Osteocyte (in vitro differentiated cells): ENCODE measurements at places on chromosomes 6 and 20.

DNA sequence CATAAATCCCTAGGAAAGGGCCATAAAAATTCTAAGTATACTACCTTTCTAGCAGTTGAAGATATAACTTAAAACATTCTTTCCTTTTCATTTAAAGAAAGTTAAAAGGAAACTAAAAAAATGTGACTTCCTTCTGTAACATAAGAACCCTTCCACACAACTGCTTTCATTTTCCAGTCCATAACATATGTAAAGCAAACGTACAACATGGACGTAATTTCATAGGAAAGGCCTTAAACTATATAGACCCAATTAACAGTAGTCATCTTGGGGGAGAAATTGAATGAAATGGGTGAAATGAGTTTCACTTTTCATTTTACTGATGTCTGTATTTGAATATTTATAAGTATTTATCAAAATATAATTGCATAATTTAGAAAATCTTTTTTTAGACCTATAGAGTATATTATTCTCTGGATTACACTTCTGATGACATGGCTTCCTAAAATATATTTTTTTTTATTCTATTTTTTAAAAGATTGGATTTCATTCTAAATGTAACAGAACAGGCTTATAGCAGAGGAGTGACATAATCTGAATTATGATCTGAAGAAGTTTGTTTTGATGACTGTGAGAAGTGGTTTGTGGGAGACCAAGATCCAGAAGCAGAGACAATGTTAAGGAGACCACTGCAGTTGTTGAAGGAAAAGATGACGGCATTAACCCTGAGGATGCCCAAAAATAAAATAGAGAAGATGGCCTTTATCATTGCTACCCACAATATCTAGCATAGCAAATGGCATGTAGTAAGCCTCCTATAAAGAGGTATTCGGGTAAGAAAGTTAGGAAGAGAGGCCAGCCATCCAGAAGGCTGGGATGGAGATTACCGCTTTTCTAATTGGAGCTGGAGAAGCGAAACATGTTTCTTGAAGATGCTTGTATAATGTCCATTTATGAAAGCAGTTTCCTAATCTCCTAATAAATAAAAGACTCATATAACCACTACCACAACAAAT lies 260.4 kb downstream of the PTPRK start:
- no peak for DNase-seq

GRCh38 chr6:88365230-88365629 lies 199.1 kb upstream of the CNR1 start:
- no peak for DNase-seq

DNA sequence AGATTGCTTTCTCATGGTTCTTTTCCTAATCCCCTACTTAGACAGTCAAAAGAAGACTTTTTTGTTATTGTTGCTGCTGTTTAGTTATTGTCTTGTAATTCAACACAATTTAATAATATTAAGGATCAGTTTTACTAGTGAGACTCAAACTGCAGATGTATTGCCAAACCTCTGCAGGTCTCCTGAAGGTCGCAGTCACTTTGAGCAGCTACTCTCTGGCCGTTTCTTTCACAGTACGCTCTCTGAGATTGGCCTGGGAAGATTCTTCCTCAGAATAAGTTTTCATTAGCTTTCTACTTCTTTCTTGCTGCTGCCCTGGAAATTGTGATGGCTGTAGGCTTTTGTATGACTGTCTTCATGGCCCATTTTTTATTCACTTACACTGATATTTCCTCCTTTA lies 930.8 kb downstream of the QKI start:
- no peak for DNase-seq

DNA sequence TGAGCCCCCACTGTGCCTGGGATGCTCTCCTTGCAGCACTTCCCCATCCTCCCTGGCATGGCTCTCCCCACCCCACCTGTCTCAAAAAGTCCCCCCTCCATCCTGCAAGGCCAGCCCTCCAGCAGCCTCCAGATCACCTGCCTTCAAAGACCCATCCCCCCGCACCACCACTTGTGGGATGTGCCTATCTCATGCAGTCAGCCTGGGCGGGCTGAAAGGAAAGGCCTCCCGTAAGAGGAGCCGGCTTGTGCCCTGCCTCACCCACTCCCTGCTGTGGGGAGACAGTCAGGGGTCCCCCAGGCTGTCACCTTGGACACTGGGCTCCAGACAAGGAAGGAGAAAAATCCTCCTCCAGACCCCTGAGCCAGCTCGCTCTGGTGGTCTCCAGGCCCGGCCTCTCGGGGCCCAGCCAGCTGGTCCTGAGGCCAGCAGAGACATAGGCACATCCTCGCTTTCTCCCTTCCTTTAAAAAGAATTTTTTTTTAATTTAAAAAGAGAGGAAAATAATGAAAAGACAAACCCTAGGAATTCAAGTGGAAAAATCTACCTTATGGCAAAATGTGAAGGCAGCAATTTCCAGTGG lies 77.3 kb downstream of the GRM4 start:
- DNase-seq: no peak

- DNase-seq: no peak
These were observed 42.2 kb downstream of the BCL2L1 start for GRCh38 chr20:31680286-31681127.

- no peak for DNase-seq
These were observed 170.0 kb upstream of the LAMA2 start for GRCh38 chr6:128712898-128713297.

DNA sequence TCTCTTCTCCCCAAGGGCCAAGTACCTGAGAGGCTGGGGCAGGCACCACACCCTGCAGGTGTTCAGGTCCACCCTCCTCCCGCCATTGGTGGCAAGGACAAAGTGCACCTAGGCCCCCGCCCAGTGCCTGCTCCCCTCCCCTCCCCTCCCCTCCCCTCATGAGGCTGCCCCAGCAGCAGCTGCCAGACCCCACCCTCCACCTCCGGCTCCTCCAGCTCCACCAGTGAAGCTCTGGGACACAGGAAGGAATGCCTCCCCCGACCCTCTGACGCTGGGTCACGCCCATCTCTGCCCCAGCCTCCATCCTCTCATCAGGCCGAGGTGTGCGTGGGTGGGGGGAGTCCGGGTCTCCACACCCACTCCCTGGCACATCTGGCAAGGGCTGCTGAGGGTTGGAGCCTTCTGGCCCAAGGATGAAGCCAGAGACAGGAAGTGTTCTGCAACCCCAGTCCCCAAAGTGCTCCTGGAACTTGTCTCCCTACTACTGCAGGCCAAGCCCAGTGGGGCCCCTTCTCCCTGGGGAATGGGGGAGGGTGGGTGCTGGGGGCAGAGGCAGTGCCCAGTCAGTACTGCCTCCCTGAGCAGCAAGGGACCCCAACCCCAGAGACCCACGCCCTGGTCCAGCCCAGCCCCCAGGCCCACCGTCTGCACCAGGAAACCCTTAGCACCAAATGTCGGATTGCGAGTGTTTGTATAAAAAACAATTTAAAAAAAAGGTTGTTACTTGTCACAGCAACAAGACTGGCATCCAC lies 1.6 kb upstream of the UCKL1 start:
- DNase-seq: no peak

GRCh38 chr20:31984981-31985471 lies 17.1 kb downstream of the XKR7 start:
- no peak for DNase-seq

GRCh38 chr20:35297740-35298139 lies 5.5 kb upstream of the FAM83C start:
- no peak for DNase-seq

- DNase-seq: no peak
These were observed 169.1 kb upstream of the SASH1 start for GRCh38 chr6:148173548-148173947.

DNA sequence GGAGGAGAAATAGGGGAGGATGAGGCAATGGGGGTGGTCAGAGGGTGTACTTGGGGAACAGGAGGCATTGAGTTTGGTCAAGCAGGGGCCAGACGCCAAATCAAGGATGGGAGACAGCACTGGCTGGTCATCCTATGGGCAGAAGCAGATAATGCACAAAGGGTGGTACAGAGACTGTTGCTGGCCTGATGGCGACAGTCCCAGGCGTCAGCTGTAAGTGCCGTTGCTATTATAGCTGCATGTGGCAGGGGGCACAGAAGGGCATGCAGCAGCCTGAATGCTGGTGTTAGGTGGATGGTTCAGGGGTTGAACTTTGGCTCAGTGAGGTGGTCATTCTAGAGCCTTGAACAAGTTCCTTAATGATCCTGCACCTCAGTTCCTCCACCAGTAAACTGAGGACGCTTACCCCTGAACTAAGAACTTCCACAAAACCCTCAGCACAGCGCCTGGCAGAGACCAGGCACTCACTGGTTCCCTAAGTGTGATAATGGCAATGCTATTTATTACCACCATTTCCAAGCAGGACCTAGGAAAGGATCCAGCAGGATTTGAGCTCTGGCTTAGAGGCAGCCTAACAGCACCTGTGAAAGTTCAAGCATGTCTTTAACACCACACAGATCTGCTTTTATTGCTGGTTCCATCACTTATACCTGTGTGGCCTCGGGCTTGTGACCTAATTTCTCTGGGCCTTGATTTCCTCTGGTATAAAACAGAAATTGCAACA lies 162.7 kb downstream of the INSM1 start:
- no peak for DNase-seq

GRCh38 chr6:36110050-36110449 lies 20.3 kb upstream of the MAPK13 start:
- DNase-seq: no peak

DNA sequence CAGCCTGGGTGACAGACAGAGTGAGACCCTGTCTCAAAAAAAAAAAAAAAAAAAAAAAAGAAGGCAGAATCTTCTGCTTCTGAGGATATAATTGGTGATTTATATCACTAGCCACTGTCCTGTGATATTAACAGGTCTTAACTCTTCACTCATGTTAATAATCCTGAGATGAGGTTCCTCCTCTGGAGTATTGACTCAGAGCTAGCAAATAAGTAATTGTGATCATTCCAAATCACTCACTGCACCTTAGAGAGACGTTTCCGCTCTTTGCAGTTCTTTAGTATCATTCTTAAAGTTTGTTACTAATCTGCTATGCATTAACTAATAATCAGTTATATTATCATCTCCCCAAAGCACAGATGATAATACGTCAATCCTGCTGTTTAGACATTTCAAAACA lies 41.6 kb upstream of the NOX3 start:
- DNase-seq: no peak
